ENCODE measurements at places on chromosomes 4 and X.

DNA sequence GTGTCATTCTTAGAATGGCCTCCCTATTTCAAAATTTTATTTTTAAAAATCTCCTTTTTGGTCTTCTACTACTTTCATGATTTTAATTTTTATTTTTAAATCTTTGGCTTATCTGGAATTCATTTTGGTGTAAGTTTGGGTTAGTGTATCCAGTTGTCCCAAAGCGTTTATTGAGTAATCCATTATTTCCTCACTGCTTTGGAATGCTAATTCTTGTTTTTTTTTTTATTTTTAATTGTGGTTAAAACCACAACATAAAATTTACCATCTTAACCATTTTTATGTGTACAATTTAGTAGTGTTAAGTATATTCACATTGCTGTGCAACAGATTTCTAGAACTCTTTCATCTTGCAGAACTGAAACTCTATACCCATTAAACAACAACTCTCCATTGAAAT lies 8.7 kb downstream of the CITED1 start:
- DNase-seq, result no peak

GRCh38 chr4:121030711-121031110 lies 41.6 kb downstream of the NDNF start:
- DNase-seq, result no peak

DNA sequence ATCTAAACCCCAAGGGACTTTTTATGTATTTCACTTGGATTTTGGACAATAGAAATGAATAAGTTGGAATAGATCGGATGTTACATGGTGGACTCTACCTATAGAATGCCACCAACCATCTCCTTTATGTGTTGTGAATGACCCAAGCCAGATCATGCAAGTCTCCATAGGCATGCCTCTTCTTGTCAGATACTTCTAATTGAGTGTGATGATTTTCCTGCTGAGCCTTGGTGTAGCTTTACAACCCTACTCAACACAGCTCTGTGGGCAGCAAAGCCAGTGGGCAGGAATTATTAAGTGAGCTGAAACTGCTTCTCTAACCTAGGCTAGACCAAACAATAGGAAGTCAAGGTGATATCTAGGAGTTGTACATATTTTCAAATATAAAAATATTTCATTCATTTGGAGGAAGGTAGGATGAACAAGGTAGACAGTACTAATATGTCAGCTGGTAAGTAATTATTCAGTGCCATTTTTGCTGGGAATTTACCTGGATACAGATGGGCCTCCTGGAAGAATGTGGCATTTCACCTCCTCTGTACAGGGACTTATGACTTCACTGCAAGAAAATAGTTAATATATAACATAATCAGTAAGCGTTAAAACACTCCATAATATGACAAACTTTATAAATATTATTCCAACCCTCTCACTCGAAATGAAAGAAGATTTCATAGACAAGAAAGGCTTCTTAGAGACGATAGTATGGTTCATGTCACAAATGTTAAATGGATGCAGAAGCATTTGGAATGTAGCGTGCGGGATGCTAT lies 298.0 kb upstream of the FAT1 start:
- DNase-seq, result no peak

DNA sequence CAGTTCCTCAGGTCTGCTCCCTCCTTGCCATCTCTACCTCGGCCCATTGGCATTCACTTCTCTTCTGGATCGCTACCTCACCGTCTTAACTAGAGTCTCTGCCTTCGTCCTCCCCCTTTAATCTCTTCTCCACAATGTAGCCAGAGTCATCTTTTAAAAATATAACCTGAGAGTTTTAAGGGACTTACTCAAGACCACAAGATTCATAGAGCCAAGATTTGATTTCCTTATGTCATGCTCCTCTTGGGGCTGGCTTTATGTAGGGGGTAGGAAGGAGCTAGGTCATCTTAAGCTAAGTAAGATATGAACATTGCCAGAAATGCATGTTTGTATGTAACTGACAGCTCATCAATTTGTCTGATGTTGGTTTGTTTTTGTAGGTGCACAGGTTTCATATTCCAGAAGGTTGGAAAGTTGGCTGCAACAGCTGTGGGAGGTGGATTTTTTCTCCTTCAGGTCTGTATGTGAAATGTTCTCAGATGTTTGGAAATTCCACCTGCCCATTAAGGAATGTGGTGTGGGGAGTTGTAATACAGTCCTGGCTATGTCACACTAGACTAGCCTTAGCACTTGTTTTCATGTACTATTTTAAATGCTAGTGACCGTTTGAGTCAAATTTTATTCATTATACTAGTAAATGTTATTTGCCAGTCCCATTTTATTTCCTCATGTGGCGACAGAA lies 19.6 kb downstream of the FUNDC2 start:
- DNase-seq, result no peak

DNA sequence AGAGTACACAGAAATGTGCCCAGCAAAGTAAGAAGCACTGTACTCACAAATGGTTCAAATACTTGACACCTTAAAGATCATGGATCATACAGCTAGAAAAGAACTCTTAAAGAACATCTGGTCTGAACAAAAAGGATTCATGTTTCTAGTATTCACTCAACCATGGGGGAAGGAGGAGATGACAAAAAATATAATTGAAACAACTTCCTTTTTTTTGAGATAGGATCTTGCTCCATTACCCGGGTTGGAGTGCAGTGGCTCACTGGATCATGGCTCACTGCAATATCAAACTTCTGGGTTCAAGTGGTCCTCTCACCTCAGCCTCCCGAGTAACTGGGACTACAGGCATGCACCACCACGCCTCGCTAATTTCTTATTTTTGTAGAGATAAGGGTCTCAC lies 6.0 kb downstream of the DHX15 start:
- DNase-seq, result no peak

Measured in activated CD4-positive, alpha-beta T cell treated with anti-CD3 and anti-CD28 coated beads, Interleukin-2, Interleukin-4, amounts not matched to agents 100 ng/mL and 50 ng/mL, durations not matched to agents 16 hours and 8 hours (primary cell).